ENCODE measurements at places on chromosomes 7 and 10. TPM values are rescaled to one million over a fixed set of nuclear protein-coding genes. Genes with fewer than 3 reads are reported as not detected.

GRID2IP gene
- 0.41 TPM for total RNA-seq

GRCh38 chr10:91319336-91319735 lies 90.8 kb upstream of the HECTD2 start:
- H3K36me3 ChIP-seq, result no peaks in the 10 kb centered on the region
- no peak for DNase-seq
- H3K27me3 ChIP-seq, result no peaks in the 10 kb centered on the region
- H3K4me1 ChIP-seq, result no peaks in the 10 kb centered on the region
- no peak overlapping the region for H3K27ac ChIP-seq
- H3K4me3 ChIP-seq, result no peak overlapping the region

DNA sequence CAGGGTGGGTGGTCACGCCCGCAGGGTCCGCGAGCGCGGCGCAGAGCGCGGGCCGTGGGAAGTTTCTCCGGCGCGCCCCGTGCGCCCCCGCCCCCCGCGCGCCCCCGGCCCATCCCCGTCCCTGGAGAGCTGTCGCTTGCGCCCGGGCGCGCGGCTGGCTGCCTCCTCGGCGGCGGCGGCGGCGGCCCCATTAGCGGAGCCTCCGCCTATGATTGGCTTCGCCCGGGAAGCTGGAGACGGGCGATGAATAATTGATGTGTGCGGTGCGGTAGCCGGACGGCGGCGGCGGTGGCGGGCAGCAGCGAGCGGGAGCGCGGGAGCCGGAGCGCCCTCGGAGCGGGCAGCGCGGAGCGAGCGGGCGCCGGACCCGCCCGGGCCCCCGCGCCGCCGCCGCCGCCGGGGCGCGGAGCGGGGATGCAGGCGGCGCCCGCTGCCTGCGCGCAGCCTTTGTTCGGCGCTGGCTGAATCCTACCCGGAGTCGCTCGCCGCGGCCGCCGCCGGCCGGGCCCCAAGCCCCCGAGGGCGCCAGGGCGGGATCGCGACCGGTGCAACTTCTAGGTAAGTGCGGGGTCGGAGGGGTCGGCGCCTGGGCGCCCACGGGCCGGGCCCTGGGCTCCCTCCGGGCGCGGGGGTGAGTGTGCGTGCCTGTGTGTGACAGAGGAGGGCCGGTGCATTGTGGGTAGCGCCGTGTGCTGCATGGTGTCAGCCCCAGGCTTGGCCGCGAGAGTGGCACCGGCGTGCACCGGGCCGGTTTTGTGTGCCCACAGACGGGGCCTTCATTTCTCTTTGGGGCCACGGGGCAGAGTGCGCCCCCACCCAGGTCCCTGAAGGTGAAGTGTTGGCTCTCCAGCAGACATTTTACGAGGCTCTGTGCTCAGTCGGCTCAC lies 103.8 kb upstream of the PPIF start:
- no peaks in the 10 kb centered on the region for H3K27me3 ChIP-seq
- H3K4me1 ChIP-seq, result peaks cover 87% of the 10 kb centered on the region

DNA sequence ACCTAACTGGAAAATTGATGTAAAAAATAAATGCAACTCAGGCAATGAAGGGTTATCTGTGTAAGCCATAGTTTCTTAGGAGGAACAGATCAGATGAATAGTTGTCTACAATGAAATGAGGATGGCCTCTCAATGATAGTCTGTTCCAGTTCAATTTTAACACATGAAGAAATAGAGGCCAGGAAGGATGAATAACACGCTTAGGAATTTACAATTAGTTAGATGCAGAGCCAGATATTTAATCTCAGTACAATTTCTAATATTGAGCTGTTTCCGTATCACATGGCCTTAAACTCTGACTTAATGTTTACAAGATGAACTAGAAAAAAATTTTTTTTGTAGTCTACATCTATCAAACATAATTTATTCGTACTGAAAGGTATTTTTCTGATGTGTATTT lies 176.6 kb downstream of the GALNT11 start:
- no peaks in the 10 kb centered on the region for H3K4me1 ChIP-seq
- no peak overlapping the region for H3K4me3 ChIP-seq
- H3K27ac ChIP-seq, result no peak overlapping the region
- H3K27me3 ChIP-seq, result no peaks in the 10 kb centered on the region

All from lower lobe of right lung (tissue), 2 donors.